ENCODE measurements at places on chromosomes 1 and 21. TPM values are rescaled to one million over a fixed set of nuclear protein-coding genes. Genes with fewer than 3 reads are reported as not detected.

The PSEN2 gene
- 24.7 TPM for total RNA-seq

DNA sequence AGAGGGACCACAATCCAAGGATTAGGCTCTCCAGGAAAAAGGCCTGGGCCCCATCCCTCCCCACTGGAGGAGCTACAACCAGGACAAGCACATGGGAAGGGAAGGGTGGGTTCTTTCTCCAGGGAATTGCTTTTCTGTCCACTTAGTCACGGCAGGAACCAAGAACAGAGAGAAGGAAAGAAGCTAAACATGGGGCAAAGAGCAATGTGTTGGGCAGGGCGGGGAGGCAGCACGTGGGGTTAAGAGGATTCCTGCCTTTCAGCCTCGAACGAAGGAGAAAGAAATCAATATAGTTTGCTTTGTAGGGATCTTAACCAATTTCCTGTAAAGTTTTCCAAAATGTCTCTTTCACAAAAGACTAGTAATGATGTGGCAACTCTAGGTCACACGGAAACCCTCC, 21.7 kb downstream of the ERI3 start:
- no peak for DNase-seq

The BARHL2 gene
- total RNA-seq: not detected

The CFAP45 gene
- total RNA-seq: 1.6 TPM

The F5 gene
- not detected for total RNA-seq

Measured in H7 (cell line).